ENCODE measurements at places on chromosomes 4 and X.

GRCh38 chrX:76148753-76149152 is 24.1 kb upstream of the PBDC1 start:
- DNase-seq: peak; percentile 74

DNA sequence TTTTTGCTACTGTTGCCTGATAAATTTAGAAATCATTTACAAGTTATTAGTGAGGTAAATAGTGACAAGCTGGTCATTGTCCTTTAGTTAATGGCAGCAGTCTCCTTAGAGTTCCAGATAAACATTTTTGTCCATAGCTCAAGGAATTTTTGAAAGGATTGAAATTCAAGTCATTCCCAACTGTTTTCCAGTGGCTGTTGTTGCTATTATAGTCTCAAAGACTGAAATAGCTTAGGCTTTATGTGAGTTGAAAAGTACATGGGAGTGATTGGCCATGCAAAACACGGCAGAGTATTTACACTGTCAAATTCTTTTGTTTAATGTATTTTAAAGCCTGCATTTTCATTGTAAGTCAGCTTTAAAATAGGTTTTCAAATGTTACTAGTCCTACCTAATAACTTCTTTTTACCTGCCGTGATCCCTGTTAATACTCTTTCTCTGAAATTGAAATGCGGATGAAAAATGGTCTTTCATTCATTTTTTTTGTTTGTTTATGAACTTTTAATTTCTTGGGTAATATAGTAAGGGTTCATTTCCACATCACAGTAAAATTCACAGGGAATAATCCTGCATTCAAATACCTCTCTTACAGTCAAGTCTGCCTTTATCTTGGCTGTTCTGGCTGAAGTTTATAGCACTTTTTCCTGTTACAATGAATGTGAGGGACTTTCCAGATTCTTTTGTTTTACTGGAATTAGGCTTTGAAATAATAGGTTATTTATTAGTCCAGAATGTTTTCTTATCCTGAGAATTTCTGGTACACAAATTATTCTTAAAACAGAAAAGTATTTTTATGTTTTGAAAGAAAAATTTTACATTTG is 85.1 kb downstream of the PDLIM5 start:
- DNase-seq: no peak

GRCh38 chr4:148434075-148434773 is 8.0 kb downstream of the NR3C2 start:
- no peak for DNase-seq

- DNase-seq: no peak
Measured at GRCh38 chr4:84956014-84956413, 10.5 kb downstream of the WDFY3 start.

- no peak for DNase-seq
Measured at GRCh38 chr4:181897935-181898334, 345.3 kb upstream of the TENM3 start.

- DNase-seq: no peak
Measured at GRCh38 chr4:64407000-64407399, 2.2 kb downstream of the TECRL start.

GRCh38 chrX:123835661-123836371 is 24.0 kb upstream of the XIAP start:
- DNase-seq: no peak

GRCh38 chr4:47640911-47641310 is 155.8 kb downstream of the ATP10D start:
- DNase-seq: no peak

GRCh38 chr4:94039226-94039625 is 168.4 kb upstream of the SMARCAD1 start:
- DNase-seq: no peak

GRCh38 chr4:152572417-152573086 is 36.7 kb upstream of the FBXW7 start:
- DNase-seq: no peak

DNA sequence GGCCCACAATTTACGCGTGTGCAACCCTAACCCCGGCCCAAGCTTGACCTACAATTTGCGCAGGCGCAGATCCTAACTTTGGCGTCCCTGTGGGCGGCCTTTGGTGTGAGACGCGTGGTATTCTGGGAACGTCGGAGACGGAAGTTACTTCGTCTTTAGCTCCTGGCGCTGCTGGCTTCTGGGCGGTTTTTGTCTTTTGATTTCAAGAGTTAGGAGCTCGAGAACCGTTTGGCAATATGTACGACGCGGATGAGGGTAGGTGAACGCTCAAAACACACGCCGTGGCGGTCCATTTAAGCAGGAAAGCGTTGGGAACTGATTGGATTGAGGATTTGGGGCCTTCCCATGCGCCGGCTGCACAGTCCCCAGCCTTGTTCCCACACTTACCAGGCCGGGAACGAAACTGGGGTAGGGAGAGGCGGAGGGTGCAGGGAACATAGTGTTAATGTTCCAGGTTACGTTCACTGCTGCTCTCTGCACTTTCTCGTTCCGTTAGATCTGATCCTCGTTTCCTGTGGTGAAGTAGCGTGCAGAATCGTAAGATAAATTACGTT is at the start of gene POLR2B:
Gene POLR2B (plus strand): TSS at position 147 of the 554 bp plus-strand sequence. CDS start 90 bp downstream, at position 237.
- DNase-seq: peak; percentile 90

Measured in CD4-positive, alpha-beta T cell treated with Interferon gamma for 1 hour (primary cell).